A549 treated with GW870086 at 1 μM for 4 hours (cell line): ENCODE measurements at places on chromosomes 6 and 20. TPM values are rescaled to one million over a fixed set of nuclear protein-coding genes. Genes with fewer than 3 reads are reported as not detected.

Gene TNF
- total RNA-seq, result 0.16 TPM in 1 of 5 replicates, not detected in the others

Gene AIF1
- not detected in 5 replicates for total RNA-seq

Gene SALL4
- 1.2 to 2.5 TPM (median 1.6 TPM) in 5 replicates for total RNA-seq

Gene SLC32A1
- not detected in 5 replicates for total RNA-seq

Gene FRK
- 1.5 to 2.4 TPM (median 2.3 TPM) in 5 replicates for total RNA-seq

Gene PROKR2
- total RNA-seq, result not detected in 5 replicates

Gene GGT7
- 5.2 to 8.9 TPM (median 8.0 TPM) in 5 replicates for total RNA-seq

Gene PDYN
- total RNA-seq, result not detected in 5 replicates

Gene PCMT1
- 88.5 to 96.9 TPM (median 91.1 TPM) in 5 replicates for total RNA-seq

Gene HAO1
- not detected in 5 replicates for total RNA-seq

Gene TRAPPC3L
- not detected in 5 replicates for total RNA-seq

Gene NCOA5
- 20.4 to 23.8 TPM (median 20.7 TPM) in 5 replicates for total RNA-seq

Gene CASS4
- 0.05 TPM in 1 of 5 replicates, not detected in the others for total RNA-seq

Gene SOBP
- 0.69 to 1.3 TPM (median 0.84 TPM) in 5 replicates for total RNA-seq

Gene LIN28B
- 0.97 to 1.6 TPM (median 1.4 TPM) in 5 replicates for total RNA-seq

Gene TSPYL4
- 2.7 to 3.5 TPM (median 3.2 TPM) in 5 replicates for total RNA-seq

Gene OPN5
- total RNA-seq, result not detected in 5 replicates

Gene FNDC11
- total RNA-seq, result 0.13 to 0.54 TPM (median 0.21 TPM) in 5 replicates

Gene RSPH4A
- total RNA-seq, result 0.19 to 0.27 TPM (median 0.24 TPM) in 5 replicates

Gene SIRPD
- not detected in 5 replicates for total RNA-seq

Gene IRAK1BP1
- 0.58 to 1.1 TPM (median 0.73 TPM) in 5 replicates for total RNA-seq

Gene SLC12A5
- total RNA-seq, result 11.7 to 15.2 TPM (median 15.1 TPM) in 5 replicates

Gene TPD52L1
- 40.0 to 56.8 TPM (median 48.0 TPM) in 5 replicates for total RNA-seq

Gene EPB41L1
- 59.2 to 87.1 TPM (median 75.8 TPM) in 5 replicates for total RNA-seq

Gene BPIFA1
- total RNA-seq, result not detected in 5 replicates

Gene GNAS
- 656 to 742 TPM (median 715 TPM) in 5 replicates for total RNA-seq

Gene OR2B6
- 0.14 to 0.32 TPM (median 0.18 TPM) in 3 of 5 replicates, not detected in the others for total RNA-seq

Gene PSMB9
- 15.8 to 26.0 TPM (median 18.9 TPM) in 5 replicates for total RNA-seq

Gene CBFA2T2
- 3.9 to 6.7 TPM (median 5.9 TPM) in 5 replicates for total RNA-seq

Gene PRL
- total RNA-seq, result not detected in 5 replicates

Gene SRSF6
- 93.7 to 113 TPM (median 108 TPM) in 5 replicates for total RNA-seq

Gene RSPO4
- total RNA-seq, result not detected in 5 replicates

Gene ZC2HC1B
- not detected in 5 replicates for total RNA-seq

Gene SMOC2
- not detected in 5 replicates for total RNA-seq

Gene MAP1LC3A
- total RNA-seq, result 21.1 to 28.2 TPM (median 26.4 TPM) in 5 replicates

Gene PLN
- total RNA-seq, result not detected in 5 replicates

Gene ZNF165
- total RNA-seq, result 0.67 to 0.97 TPM (median 0.90 TPM) in 5 replicates

Gene VGLL2
- not detected in 5 replicates for total RNA-seq

Gene ATRN
- total RNA-seq, result 19.6 to 27.9 TPM (median 25.9 TPM) in 5 replicates

Gene CST7
- total RNA-seq, result 0.14 to 0.19 TPM in 2 of 5 replicates, not detected in the others

Gene CST5
- total RNA-seq, result not detected in 5 replicates

Gene MAP3K5
- total RNA-seq, result 2.0 to 2.7 TPM (median 2.5 TPM) in 5 replicates

Gene SHLD1
- total RNA-seq, result 7.0 to 8.5 TPM (median 7.4 TPM) in 5 replicates

Gene ZBP1
- total RNA-seq, result 0.13 TPM in 1 of 5 replicates, not detected in the others

Gene HLA-DRA
- not detected in 5 replicates for total RNA-seq

Gene FKBP1C
- total RNA-seq, result 1.8 to 2.5 TPM (median 2.0 TPM) in 5 replicates

Gene PTPRK
- total RNA-seq, result 12.1 to 16.2 TPM (median 15.3 TPM) in 5 replicates

Gene ZNF831
- total RNA-seq, result not detected in 5 replicates

Gene SMPDL3A
- 3.9 to 4.4 TPM (median 4.0 TPM) in 5 replicates for total RNA-seq

Gene TEAD3
- total RNA-seq, result 5.0 to 7.6 TPM (median 6.7 TPM) in 5 replicates

Gene MCHR2
- not detected in 5 replicates for total RNA-seq

Gene CFAP206
- 0.40 to 0.73 TPM (median 0.46 TPM) in 5 replicates for total RNA-seq

Gene TGM3
- 0.05 TPM in 1 of 5 replicates, not detected in the others for total RNA-seq

Gene ERVFRD-1
- total RNA-seq, result not detected in 5 replicates

Gene C6orf89
- 15.1 to 17.2 TPM (median 17.0 TPM) in 5 replicates for total RNA-seq

Gene OXT
- not detected in 5 replicates for total RNA-seq

Gene VSX1
- total RNA-seq, result 0.43 to 1.1 TPM (median 0.61 TPM) in 5 replicates
